Fibroblast of skin of right quadriceps (primary cell): ENCODE measurements at places on chromosomes 7 and 10.

- DNase-seq: no peak
These were observed 327.6 kb upstream of the COBL start for GRCh38 chr7:51644216-51644615.

DNA sequence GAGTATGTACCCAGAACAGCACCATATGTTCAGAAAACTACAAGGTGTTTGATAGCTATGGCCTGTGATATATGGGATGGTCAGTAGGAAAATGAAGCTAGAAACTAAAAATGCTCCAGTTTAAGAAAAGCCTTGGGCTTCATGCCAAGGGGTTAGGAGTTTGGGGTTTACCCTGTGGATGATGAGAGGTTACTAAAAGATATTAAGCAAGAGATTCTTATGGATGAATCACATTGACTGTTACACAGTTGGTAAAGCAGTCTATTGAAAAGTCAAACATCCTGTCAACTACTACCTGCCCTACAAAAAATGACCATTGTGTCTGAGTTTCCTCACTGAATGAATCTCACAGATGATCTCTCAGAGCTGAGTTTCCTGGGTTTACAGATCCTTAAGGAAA lies 166.2 kb upstream of the INHBA start:
- peak; percentile 88 for DNase-seq

DNA sequence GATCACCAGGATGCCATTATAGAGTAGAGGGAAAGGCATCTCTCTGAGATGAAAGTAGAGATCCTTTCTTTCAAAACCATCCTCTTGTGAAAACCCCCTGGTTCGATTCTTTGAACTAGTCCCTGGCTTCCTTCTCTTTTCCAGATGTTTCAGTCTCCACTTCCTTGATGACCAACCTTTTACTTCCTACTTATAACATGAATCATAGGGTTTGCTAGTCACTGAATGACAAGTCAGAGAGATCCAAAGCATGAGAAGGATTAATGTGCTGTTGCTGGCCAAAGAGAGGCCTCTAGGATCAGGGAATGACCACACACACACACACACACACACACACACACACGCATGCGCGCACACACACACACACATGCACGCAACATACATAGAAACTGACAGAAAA lies 161.1 kb upstream of the FRMD4A start:
- DNase-seq: no peak

GRCh38 chr7:140656548-140657515 lies 15.9 kb upstream of the ADCK2 start:
- DNase-seq: peak; percentile 61

GRCh38 chr7:80707318-80707717 lies 68.9 kb downstream of the CD36 start:
- peak; percentile 40 for DNase-seq
